ENCODE measurements at places on chromosomes 16 and 17.

DNA sequence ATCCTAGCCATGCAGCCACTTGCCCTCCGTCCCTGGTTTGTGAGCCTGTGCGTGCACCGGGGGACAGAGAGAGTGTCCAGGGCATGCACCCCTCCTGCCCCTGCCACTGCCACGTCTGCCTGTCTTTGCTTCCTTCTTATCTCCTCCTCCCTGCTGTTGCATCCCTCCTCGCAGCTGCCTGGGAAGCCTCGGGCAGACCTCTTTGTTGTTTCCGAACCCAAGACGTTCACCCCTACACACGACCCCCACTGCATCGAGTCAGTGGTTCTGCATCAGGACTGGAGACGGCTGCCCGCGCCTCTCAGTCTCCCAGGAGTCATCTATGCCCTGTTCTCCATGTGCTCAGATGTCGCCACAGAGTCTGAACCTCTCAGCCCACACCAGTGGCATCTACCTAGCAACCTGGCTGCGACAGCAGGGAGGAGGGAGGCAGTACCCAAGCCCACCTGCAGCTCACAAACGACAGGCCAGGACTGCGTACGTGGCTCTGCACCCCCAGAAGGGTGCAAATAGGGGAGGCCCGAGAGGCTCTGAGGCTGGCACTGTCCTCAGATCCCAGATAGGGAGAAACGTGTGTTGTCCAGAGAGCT, 5.2 kb downstream of the TIMP2 start:
- no peak for DNase-seq

DNA sequence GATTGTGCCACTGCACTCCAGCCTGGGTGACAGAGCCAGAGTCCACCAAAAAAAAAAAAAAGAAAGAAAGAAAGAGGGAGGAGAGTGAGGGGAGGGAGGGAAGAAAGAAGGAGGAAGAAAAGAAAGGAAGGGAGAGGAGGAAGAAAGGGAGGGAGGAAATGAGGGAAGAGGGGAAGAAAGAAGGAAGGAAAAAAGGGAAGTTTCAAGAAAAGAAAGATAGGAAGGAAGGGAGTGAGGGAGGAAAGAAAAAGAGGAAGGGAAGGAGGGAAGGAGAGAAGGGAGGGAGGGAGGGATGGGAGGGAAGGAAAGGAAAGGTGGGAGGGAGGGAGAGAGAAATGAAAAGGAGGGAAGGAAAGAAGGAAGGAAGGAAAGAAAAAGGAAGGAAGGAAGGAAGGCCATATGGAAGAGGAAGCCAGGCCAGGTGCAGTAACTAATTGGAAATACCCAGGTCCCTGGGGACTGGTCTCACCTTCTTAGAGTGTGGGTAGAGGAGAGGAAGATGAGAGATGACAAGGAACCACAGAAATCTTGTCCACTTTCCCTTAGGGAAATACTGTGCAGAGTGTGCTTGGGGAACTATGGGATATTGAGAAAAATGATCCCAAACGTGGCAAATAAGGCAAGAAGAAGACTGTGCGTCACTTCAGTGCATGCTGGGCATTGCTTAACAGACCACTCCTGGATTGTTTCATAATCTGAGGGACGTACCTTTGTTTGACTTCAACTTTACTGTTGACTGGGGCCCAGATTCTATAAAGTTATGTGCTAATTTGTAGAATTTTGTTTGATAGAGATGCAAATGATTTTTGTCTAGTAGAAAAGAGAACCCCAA, 15.1 kb upstream of the CSNK2A2 start:
- DNase-seq, result no peak

- DNase-seq, result no peak
Observed at GRCh38 chr17:67747681-67748235, 30.0 kb downstream of the NOL11 start.

- DNase-seq, result no peak
Observed at GRCh38 chr17:55322453-55322985, 57.8 kb downstream of the HLF start.

GRCh38 chr17:1087381-1088241, 90.7 kb downstream of the TIMM22 start:
- DNase-seq, result peak; percentile 68

DNA sequence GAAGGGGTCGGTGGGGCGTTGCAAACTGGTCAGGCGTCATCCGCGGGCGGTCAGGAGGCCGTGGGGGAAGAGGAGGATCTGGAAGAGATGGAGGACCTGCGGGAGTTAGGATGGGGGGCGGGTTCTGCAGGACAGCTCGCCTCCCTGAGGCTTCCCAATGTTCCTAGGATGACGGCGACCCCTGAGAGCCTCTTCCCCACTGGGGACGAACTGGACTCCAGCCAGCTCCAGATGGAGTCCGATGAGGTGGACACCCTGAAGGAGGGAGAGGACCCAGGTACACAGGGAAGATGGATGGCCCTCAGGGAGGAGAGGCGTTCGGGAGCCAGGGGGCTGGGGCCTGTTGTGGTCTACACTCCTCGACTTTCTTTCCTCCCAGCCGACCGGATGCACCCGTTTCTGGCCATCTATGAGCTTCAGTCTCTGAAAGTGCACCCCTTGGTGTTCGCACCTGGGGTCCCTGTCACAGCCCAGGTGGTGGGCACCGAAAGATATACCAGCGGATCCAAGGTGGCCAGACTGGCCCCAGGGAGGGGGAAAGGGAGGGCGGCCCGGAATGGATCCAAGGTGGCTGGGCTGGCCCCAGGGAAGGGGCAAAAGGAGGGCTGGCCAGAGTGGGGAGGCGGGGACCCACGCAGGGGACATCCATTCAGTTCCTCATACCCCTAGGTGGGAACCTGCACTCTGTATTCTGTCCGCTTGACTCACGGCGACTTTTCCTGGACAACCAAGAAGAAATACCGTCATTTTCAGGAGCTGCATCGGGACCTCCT, 839 bp downstream of the PLD2 start:
- DNase-seq, result no peak

GRCh38 chr17:66379544-66379943, 77.1 kb downstream of the PRKCA start:
- DNase-seq, result no peak

GRCh38 chr17:27496437-27496943, 40.2 kb downstream of the KSR1 start:
- DNase-seq, result no peak

DNA sequence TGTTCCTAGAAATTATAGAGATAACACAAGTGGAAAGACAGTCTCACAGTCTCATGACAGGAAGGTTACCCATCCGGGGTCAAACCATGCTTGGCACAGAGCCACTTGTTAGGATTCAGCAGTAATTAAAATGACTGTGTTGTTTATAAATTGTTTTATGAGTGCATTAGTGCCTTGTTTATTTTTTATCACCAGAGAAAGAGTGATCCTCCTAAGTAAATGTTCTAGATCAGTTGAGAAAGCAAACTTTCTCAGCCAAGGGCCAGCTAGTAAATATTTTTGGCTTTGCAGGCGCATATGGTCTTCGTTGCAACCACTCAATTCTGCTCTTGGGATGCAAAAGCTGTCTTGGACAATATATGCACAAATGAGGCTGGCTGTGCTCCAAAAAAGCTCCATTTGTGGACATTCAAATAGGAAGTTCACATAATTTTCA, 253.9 kb upstream of the CACNG5 start:
- no peak for DNase-seq

DNA sequence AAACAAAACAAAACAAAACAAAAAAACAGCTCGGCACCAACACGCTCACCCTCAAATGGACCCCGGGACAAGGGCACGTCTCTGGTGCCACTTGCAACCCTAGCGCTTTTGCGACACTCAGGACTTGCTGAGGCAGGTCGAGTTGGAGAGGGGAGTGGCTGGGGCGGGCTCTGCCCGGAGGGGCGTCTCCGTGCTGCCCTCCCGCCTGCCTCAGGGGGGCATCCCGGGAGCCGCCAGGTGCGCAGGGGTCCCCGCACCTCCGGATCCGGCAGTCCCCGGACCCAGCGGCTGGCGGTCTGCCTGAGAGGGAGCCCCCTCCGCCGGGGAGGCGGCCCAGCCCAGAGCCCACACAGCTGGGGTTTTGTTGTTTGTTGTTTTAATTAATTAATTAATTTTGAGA, at the start of gene SLC52A1:
SLC52A1 (minus strand) TSS at position 112 of the 400 bp plus-strand sequence. CDS start 820 bp downstream, outside the sequence.
- DNase-seq, result peak; percentile 53

GRCh38 chr17:12759090-12759489, 30.2 kb upstream of the ARHGAP44 start:
- DNase-seq, result no peak

- DNase-seq, result no peak
Observed at GRCh38 chr17:42832213-42832933, 824 bp upstream of the PSME3 start.

DNA sequence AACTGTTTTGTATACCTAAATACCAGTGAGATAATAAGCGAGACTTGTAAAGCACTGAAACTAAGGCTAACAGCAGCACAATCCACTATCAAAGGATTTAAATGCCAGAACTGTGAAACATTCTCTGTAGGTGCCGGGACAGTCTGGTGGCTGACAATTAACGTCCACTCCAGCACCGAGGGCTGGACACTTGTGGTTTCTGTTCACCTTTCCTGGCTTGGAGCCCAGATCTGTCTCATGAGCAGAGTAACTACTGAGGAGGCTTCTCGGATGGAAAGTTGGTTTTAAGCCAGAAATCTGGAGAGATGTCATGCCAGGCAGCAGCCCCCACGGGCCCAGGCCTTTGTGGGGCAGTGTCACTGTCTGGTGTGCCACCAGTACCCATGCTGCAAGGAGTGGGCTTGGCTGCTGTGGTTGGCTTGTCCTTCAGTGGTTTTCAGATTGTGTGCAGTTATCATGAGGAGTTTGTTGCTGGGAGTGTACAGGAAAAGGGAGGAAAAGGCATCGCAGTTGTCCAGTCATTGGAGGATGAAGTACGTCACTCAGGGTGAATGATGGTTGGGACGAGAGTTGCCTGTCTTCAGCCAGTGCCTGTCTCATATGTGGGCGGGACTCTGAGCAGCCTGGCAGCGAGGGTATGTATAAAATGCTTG, 35.5 kb downstream of the UBN1 start:
- DNase-seq, result peak; percentile 94

GRCh38 chr17:65707780-65708179, 146.3 kb upstream of the AXIN2 start:
- no peak for DNase-seq

- no peak for DNase-seq
Observed at GRCh38 chr17:79732804-79733691, 2.3 kb downstream of the ENPP7 start.

GRCh38 chr17:40108970-40109824, 8.8 kb upstream of the NR1D1 start:
- DNase-seq, result no peak

GRCh38 chr16:3470723-3471122, 24.6 kb downstream of the C16orf90 start:
- no peak for DNase-seq

GRCh38 chr17:53186001-53186400, 636.7 kb upstream of the KIF2B start:
- no peak for DNase-seq

DNA sequence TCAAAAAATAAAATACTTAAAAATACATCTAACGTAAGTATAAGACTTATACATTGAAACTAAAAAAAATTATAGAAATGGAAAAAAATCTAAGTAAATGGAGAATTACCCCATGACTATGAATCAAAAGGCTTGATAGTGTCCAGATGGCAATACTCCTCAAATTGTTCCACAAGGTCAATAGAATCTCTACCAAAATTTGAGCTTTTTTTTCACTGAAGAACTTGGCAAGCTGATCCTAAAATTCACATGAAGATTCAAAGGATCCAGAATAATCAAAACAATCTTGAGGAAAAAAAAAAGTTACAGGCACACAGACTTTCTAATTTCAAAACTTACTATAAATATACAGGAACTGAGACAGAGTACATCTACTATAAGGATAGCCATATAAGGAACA, 448.4 kb upstream of the CDH11 start:
- no peak for DNase-seq

GRCh38 chr16:17718495-17718894, 247.7 kb upstream of the XYLT1 start:
- no peak for DNase-seq

GRCh38 chr17:72458301-72458700, 337.5 kb downstream of the SOX9 start:
- no peak for DNase-seq

DNA sequence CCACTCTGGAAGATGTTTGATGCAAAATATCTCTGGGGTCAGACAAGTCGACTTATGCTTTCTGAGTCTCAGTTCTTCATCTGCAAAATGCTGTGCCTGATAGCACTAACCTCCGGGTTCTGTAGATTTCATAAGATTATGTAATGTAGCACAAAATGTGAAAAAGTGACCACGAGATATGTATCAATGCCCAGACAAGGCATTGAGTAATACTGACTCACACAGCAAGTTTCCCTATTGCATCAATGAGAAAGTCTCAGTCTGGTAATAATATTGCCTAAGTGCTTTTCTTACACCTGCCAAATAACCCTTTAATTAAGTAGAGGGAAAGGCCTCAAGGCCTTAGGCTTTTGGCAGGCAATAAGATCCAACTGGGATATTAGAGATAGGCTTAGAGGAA, 41.4 kb upstream of the MMP2 start:
- no peak for DNase-seq

- DNase-seq, result no peak
Observed at GRCh38 chr16:66940236-66940635, 4.9 kb downstream of the CES2 start.

DNA sequence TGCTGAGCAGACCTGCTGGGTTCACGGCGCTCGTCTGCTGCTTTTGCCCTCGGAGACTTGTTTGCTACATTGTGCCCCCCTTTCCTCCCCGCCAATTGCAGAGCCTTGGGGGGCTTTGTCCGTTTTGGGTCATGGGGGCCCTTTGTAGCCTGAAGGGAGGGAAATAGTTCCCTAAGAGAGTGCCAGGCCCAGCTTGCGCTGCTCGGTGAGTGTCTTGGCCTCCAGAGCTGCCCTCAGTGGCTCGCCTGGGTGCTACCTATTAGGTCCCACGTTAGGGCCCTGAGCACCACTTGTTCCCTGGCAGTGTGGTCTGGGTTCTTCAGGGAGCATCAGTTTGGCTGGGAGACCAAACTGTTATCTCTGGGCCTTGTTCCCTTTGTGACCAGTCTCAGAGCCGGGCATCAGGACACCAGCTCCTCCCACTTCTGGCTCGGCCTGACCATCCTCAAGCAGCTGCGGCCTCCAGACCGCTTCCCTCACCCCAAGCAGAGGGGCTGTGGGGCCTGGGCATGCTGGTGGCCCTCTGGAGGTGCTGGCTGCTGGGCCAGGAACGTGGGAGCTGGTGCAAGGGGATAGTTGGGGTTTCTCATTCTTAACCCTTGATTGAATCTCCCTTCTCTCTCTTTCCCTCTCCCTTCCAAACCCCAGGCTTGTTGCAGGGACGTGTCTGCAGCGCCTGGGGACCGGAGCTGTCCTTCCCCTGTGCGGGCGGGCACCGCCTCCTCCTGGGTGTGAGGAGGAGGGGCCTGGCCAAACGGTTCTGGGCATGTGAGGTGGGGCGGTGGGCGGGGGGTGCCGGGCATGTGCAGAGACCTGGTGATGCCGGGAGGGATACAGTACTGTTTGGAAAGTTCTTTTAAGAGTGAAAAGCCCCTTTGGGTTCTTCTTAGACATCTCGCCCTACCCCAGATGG, 16.0 kb upstream of the ITGB4 start:
- no peak for DNase-seq

DNA sequence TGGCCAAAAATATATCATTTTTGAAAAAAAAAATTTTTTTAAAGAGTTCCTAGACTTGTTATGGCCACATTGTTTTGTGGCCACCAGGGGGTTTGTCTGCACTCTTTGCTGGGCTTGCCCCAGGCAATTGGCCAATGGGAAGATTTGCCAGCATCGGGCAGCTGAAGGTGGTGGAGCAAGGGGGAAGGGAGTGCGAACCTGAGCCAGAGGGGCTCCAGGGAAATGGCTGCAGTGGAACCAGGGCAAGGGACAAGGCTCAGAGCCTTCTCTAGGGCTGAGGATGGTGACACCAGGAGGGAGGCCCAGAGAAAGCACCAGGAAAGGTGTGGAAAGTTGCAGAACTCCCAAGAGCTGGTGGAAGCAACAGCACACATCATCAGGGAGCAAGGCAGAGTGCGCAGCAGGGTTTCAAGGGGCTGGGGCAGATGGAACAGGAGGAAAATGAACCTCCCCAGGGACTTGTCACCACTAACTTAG, 15.5 kb upstream of the CMIP start:
- DNase-seq, result no peak
